ENCODE measurements at places on chromosomes 7 and 10.

GRCh38 chr10:77959384-77959783, 32.8 kb upstream of the DLG5 start:
- no peak for DNase-seq

GRCh38 chr10:131625041-131625440, 275.8 kb upstream of the PPP2R2D start:
- DNase-seq, result no peak

DNA sequence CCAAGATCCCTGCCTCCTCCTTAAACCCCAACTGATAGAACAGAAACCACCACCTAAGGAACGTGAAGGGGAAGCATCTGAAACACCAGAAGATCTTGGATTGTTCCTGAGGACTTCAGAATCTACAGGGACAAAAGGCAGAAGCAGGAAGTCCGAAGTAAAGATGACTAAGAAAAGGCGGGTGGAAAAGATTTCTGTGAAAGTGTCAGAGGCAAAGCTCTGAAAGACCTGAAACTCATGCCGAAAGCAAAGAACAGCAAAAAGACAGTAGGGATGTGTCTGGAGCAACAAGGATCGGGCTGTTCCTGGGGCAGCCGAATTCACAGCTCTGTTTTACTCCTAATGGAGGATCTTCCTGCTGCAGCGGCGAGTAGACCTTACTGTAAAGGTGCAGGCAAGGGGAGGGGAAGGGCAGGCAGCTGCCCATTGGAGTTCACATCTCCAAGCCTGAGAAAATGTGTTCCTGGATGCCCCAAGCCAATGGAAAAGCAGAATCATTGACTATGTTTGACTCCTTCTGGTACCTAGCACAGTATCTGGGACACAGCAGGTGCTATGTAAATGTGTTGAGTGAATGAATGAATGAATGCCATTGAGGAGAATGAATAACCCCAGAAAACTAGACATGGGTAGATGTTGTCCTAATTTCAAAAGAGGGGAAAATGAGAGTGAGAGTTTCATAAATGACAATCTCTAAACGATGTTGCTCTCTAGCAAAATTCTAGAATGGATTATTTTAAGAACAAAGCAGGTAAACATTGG, 40.4 kb downstream of the PDIA4 start:
- DNase-seq, result no peak

- no peak for DNase-seq
Observed at GRCh38 chr7:133076142-133076541, 5.7 kb downstream of the CHCHD3 start.

GRCh38 chr10:80684259-80684658, 146.6 kb downstream of the SH2D4B start:
- no peak for DNase-seq

- peak; percentile 5 for DNase-seq
Observed at GRCh38 chr7:27150568-27151340, 1.6 kb downstream of the HOXA3 start.

DNA sequence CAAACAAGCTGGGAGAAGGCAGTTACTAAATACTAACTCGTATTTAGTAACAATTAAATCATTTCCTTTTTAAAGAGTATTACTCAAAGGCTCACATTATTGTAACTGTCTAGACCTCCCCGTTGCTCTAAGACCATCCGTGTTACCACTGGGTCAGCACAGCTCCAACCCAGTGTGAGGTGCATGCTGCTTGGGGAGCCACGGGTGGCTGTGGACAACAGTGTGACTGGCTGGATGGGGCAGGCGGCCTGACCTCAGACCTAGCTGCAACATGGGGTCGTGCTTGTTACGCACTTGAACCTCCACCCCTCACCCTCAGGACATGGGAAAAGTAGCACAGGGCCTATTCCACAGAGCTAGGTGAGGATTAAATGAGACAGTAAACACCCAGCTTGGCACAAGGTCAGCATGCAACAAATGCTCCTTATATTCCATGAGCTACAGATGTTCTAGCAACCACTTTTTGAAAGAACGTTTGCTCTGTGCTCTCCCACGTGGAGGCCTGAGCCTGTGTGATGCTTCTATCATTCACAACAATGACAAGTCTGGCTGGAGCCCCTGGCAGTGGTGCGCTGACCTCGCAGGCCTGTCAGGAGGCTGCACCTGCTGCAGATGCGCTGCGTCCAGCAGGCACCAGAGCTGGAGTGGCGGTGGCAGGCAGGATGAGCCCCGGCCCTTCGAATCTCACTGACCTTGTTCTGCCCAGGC, 135.7 kb downstream of the PKD1L1 start:
- no peak for DNase-seq
